Activated CD4-positive, alpha-beta T cell treated with anti-CD3 and anti-CD28 coated beads, Interleukin-2, amount 50 U/mL, for 16 hours (primary cell): ENCODE measurements at places on chromosomes 12 and 14.

DNA sequence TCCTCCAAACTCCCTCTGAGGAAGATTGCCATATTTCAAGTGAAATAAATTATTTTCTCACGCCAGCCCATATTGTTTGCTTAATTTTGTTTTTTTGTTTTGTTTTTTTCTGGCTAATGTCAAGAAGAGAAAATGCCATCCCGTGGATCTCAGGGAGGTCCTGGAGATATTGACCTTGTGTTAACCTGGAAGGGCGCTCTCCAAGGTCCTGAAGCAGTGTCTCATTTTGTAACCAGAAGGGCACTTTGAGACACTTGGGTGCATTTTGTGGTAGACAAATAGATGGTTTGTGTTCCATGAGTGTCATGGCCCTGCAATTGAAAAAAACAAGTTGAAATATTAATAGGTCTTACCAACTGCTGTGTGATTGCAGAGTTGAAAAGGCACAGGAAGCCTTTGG is 268.9 kb downstream of the SUDS3 start:
- peak; percentile 0 for DNase-seq

GRCh38 chr14:24381363-24382063 is 13.5 kb downstream of the NFATC4 start:
- no peak for DNase-seq

GRCh38 chr12:104109446-104110271 is 28.4 kb downstream of the NFYB start:
- DNase-seq: no peak

DNA sequence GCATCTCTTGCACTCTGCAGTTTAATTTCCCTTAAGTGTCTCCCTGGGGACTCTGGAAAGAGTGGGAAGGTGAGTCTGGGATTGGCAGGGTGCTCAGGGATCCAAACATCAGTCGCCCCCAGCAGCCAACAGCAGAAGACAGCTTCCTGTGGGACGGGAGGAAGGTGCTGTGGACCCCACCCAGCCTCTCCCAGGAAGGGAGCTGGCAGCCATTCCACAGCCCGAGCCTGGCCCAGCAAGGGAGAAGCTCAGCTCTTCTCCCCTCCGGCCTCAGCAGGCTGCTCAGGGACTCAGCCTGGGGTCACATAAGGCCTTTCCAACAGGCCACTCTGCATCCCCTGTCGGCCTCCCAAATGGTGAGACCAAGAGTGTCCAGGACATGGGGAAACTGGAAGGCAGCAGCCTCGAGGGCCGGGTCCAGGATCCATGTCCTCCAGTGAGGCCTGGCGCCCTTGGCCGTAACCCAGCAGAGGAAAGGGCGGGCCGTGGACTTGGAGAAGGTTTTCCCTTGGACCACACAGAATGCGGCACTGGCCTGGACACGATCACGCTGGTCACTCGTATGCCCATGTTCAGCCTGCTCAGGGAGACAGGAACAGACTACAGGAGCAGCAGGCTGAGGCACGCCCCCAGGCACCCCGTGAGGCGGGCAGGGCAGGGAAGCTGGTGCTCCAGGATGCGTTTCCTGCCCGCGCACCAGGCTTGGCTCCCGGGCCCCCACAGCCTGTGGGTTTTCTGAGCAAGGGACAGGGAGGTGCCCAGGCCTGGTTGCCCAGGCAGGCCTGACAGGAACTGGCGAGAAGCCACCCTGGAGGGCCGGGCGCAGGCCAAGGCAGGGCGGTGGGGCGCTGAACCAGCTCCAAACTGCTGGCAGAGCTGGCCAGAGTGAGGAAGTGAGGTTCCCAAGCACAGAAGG is 3.5 kb downstream of the XRCC3 start:
- no peak for DNase-seq

GRCh38 chr14:55512421-55512820 is 67.6 kb upstream of the KTN1 start:
- DNase-seq: no peak

DNA sequence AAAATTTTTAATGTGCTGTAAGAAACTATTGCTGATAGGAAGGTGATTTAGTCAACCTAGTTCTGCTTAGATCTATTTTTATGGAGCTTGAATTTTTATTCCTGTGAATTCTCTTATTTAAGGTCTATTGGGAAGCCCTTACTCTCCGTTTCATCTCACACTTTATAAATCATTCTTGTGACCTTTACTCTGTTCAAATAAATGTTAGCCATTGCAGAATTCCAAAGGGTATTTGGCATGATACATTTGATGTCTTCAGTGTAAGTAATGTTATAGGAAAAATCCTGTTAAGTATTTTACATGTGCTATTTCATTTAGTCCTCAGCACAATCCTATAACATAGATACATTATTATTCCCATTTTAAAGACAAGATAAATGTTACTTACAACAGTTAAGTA is 12.5 kb downstream of the PTPRQ start:
- DNase-seq: no peak

GRCh38 chr12:23949348-23950209 is at the start of gene SOX5:
Gene SOX5 (minus strand): TSS chr12:23949670. CDS start chr12:23949601, 69 bp downstream.
- no peak for DNase-seq
